ENCODE measurements at places on chromosomes 7 and 10.

DNA sequence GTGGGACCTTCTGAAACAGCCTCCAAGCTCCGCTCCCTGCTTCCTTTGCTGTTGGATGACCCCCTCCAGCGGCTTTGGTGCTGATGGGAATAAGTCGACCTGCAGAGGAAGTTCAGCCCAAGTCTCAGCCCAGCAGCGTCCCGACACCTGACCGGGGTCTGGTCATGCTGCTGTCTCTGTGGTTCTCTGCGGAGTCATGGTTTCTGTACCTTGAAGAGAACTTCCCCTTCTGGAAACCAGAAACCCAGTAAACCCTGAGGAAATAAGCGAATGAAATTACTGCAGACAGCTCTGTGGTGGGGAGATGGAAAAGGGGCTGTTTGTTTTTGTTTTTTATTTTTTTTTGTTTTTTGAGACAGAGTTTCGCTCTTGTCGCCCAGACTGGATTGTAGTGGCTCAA lies 18.3 kb upstream of the ZNF12 start:
- no peak for DNase-seq

DNA sequence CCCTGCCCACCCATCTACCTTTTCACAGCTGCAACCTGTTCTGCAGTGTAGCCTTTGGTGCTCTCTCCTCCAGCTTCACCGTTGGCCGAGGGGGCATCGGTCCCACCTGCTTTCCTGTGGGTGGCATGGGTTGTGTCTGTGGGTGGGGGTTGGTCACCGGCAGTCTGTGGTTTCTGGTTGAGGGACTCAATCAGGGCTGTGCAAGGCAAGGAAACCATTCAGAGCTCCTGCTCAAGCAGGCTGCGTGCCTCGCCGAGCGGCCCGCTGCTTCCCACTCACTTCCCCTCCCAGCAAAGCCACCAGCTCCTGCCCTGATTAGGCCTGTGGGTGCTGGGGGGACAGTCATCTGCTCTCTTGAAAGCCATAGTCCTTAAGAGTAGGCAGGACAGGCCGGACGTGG lies 9.8 kb downstream of the DNAJB12 start:
- DNase-seq: no peak

GRCh38 chr7:112129655-112130323 lies 76.4 kb downstream of the DOCK4 start:
- no peak for DNase-seq

DNA sequence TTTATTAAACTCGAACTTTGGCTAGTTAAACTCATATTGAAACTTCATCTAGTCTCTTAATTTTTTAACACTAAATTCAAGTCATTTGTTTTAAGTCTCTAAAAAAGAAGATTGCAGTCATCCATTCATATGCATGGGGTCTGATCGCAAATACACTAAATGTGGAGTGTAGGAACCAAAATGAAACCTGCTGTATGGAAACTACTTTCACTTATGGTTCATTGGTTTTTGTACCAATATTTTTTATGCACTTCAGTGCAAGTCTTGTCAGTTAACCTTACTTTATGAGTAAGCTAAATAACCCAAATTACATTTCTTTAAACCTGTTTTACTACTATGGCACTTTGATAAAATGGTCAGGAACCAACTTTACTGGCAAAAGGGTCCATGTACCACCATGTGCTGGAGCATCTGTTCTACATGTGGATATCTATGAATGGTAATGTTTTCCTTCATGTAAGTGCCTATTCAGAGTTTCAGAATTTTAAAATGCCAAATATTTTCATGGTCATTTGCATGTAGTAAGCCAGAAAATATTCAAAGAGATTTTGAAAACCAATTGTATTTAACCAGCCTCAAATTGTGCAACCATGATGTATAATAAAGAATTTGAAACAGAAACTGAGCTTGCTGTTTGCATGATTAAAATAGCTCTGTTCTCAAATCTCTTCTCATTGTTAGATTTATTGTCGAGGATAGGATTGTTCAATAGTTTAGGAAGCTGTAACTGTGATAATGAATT lies 7.6 kb upstream of the SUPV3L1 start:
- DNase-seq: no peak

DNA sequence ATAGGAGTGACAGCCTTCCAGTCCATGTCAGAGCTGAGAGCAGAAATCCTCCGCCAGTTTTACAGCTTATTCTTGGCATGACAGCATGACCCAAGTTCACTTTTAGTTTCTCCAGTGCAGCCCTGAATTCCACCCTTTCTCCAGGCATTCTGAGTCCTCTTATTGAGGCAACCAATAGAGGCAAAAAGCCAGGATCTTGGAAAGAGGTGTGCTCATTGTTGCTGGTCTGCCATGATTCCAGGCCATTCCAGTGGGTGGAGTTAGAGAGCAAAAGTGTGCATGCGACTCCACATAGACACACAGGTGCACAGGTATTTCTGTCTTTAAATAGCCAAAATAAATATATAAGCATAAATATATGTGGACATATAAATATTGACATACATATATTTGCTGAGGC lies 224.7 kb upstream of the ADARB2 start:
- no peak for DNase-seq

GRCh38 chr10:74871595-74872382 lies 45.4 kb downstream of the KAT6B start:
- no peak for DNase-seq

GRCh38 chr10:70886921-70887665 lies 1.3 kb downstream of the PCBD1 start:
- no peak for DNase-seq

DNA sequence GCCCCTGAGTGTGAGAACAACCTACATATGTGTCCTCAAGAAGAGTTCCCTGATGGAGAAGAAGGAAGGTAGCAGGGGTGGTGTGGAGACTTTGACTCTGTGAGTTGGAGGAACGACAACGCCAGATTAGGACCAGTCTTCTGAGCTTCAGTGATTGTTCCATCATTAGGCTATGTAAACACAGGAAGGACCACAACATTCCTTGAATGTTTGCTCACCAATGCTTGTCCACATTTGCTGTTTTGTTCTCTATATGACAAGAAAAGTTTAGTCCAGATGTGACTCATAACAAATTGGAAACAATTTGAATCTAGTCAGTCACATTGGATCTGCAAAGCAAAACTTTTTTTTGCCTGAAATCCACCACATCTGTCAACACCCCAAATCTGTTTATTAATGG lies 62.7 kb downstream of the ENTPD1 start:
- no peak for DNase-seq

DNA sequence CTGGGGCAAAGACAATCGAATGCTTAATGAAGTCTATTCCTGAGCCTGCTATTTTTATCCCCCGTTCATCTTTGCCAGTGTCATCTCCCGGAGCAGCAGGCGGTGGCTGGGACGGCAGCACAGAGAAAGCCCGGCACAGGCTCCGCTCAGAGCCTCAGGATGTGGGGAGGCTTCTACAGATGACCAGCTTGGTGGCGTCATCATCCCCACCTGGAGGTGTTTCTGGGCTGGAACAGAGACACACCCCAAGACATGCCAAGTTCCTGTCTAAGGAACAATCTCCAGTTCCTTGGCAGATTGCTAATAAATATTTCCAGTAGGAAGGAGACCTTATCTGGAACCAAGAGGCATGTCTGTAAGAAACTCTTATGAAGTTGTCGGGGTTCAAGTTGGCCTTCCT lies 552.4 kb upstream of the MGMT start:
- no peak for DNase-seq

DNA sequence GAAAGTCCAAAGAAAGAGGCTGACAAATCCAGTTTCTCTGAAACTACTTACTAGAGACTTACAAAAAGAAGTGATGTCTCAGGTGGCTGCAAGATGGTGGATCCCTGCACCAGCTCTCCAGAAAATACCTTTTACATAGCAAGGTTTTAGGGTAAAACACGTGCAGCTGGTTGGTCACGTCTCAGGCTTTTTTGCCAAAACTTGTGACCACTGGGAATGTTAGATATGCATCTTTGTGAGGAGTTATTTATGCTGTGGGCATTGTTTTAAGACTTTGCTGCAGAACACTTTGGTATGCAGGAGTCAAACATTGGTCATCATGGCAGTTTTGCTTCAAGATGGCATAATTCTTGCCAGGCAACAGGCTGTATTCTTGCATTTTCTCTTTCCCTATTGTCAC lies 1352.8 kb downstream of the REEP3 start:
- DNase-seq: no peak

- no peak for DNase-seq
Observed at GRCh38 chr10:70253878-70254765, 20.9 kb upstream of the PPA1 start.

- no peak for DNase-seq
Observed at GRCh38 chr7:18829858-18830285, 287.6 kb downstream of the TWIST1 start.

GRCh38 chr7:135898226-135898625 lies 78.9 kb downstream of the MTPN start:
- DNase-seq: no peak

GRCh38 chr7:5093948-5094347 lies 48.3 kb downstream of the RBAK start:
- no peak for DNase-seq

GRCh38 chr7:90671571-90671970 lies 75.5 kb downstream of the CDK14 start:
- no peak for DNase-seq

DNA sequence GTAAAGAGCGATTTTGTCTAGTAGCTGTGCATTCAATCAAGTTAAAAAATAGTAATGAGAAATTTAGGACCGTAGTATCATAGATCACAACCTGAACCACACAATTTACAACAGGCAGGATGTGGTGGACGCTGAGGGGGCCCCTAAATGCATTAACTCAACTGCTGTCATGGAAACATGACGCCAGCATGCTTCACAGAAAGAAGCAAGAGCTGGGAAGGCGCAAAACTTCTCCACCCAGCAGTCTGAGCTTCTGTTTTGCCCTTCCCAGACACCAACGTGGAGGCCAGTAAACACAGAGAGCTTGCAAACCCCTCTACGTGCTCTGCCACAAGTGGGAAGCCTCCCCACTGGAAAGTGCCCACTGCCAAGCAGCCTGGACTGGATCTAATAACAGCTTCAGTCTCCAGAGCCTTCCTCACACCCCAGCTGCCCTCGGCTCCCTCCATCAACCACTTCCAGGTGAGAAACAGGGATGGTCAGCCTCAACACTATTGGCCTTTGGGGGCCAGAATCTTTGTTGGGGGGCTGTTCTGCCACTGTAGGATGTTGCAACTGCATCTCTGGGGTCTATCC lies 151.8 kb downstream of the SFMBT2 start:
- DNase-seq: no peak

GRCh38 chr10:497289-497688 lies 192.2 kb downstream of the DIP2C start:
- DNase-seq: no peak

GRCh38 chr10:31322647-31323046 lies 3.6 kb downstream of the ZEB1 start:
- DNase-seq: no peak

DNA sequence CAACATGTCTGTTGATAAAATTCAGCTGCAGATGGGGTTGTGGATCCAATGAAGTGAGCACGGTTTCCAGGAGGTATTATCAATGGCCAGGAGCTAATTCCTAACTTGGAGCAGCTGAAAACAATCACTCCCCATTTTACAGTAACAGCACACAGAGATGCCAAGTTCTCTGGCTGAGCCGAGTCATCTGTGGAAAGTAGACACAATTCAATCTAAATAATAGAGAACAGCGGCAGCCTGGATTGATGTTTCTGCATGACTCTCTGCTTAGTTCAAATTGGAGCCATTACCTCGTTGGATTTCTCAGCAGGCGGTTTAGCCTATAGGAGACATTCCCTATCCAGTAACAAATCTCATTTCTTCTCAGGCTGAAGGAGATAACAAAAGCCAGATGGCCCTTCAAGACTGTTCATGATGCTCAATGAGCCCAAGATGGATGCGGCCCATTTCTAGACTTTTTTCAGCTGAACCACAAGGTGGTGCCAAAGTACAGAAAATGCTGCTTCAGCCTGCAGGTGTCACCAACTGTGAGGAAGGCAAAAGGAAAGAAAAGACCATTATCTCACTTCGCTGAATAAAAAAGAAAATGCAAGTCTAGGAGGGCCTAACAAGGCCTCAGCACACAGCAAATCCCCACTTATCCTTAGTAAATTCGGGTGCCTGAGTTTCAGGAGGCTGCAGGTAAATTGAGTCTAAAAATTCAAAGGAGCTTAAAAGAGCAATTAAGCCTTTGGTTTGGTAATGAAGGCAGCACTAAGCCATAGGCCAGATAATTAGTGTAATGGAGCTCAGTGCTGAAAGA lies 83.7 kb downstream of the SLC16A9 start:
- no peak for DNase-seq

Measured in stimulated activated CD4-positive, alpha-beta T cell treated with anti-CD3 and anti-CD28 coated beads, TNF-alpha, amount 100 ng/mL, for 4 hours (primary cell).